ENCODE measurements at places on chromosomes 7 and 10. TPM values are rescaled to one million over a fixed set of nuclear protein-coding genes. Genes with fewer than 3 reads are reported as not detected.

The ZNF804B gene
- not detected for total RNA-seq

The FAM13C gene
- total RNA-seq: 0.06 TPM

The TRPV5 gene
- total RNA-seq: not detected

The GOLGA7B gene
- total RNA-seq: 5.0 TPM

The KIF11 gene
- total RNA-seq: 34.8 TPM

The C1QL3 gene
- not detected for total RNA-seq

The ATRNL1 gene
- total RNA-seq: 0.30 TPM

The ACBD7 gene
- total RNA-seq: 0.80 TPM

The PURB gene
- total RNA-seq: 11.2 TPM

The COL17A1 gene
- 2.7 TPM for total RNA-seq

The NME8 gene
- total RNA-seq: not detected

The NODAL gene
- not detected for total RNA-seq

The MKI67 gene
- total RNA-seq: 54.3 TPM

The USP6NL gene
- 12.8 TPM for total RNA-seq

The PTPRN2 gene
- 0.96 TPM for total RNA-seq

The CALML3 gene
- total RNA-seq: not detected

The SEMA4G gene
- 8.0 TPM for total RNA-seq

The ARHGEF5 gene
- total RNA-seq: 2.2 TPM

The GET4 gene
- 59.8 TPM for total RNA-seq

The SLC26A5 gene
- not detected for total RNA-seq

The ZNF775 gene
- 7.6 TPM for total RNA-seq

The FAM200A gene
- total RNA-seq: 6.5 TPM

The BTBD16 gene
- 0.82 TPM for total RNA-seq

The CRYGN gene
- total RNA-seq: not detected

The SLC13A1 gene
- total RNA-seq: not detected

The DGKI gene
- total RNA-seq: 0.20 TPM

The ABCB4 gene
- not detected for total RNA-seq

The MLXIPL gene
- 1.2 TPM for total RNA-seq

The NDUFA5 gene
- 51.6 TPM for total RNA-seq

The ZNF853 gene
- 1.8 TPM for total RNA-seq

The MEST gene
- 39.4 TPM for total RNA-seq

The JAZF1 gene
- 5.5 TPM for total RNA-seq

The TRIM73 gene
- total RNA-seq: 2.2 TPM

Measured in A549 treated with CORT108297 at 1 μM for 4 hours (cell line).